ENCODE measurements at places on chromosomes 3 and 15.

DNA sequence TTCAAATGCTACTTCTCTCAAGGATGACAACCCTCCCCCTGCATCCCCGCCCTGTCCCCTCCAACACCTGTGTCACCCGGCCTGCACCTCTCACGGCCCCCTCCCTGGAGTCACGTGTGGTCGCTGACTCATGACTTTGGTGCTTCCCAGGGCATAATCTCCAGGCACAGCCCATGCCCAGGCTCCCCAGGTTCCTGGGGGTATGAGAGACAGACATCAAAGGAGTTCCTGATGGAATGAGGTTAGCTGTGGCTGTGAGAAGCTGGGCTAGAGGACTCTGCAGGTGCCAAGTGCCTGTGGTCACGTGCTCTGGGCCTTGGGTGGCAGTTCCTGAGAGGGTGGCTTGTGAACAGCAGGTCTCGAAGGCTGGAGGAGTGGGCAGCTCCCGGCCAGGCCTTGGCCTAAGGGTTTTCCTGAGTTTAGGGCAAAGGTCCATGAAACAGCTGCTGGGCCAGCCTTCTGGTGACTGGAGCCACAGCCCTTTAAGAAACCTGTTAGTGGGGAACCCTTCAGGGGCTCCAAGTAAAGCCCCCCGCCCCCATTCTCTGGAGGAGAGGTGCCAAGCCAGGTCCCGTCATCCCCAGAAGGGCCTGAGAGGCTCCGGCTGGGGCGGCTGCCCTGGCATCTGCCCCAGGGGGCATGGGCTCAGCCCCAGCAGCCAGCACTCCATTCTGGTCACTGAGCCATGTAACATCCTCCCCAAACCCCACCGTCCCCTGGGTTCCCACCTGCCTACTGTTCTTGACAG, 230.0 kb downstream of the XXYLT1 start:
- no peak for DNase-seq

- no peak for DNase-seq
Observed at GRCh38 chr15:60941448-60941847, 287.7 kb downstream of the RORA start.

- DNase-seq: no peak
Observed at GRCh38 chr3:36461597-36461996, 81.3 kb downstream of the STAC start.

GRCh38 chr3:179933914-179934313, 102.8 kb downstream of the PEX5L start:
- DNase-seq: no peak

DNA sequence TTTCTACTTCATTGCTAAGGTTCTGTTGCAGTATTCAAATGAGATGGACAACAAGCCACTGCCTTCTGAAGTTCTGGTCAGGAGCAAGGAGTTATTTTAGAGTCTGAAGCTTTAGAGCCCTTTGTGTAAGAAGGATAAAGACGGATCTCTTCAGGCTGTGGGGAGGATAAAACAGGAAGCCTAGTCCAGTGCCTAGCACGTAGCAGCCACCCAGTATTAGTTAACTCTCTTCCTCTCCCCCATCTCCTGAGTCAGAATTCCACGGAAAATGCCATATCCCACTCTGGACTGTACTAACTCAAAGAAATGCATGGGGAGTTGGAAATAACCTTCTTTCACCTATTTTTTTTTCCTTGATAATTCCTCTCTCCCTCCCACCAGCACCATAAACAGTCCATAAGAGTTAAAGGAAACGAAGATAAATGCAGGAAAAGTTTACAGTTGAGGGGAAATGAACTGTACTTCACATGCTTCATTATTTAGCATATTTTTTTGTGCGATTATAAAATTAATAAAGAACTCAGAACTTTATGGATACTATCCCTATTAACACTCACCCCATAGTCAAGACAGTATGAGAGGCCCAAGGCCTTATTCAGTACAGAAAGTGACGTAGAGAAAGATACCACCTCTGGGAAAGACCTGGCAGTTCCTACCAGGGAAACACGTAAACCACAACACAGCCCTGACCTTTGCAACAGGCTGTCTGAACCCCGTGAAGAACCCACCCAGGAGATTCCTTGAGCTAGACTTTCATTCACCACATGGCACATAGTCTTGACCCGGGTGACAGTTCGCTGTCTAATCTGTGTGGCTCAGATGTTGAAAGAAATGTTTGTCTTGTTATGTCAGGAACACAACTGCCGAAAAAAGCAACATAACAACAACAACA, 9.2 kb downstream of the IGF2BP2 start:
- no peak for DNase-seq

GRCh38 chr15:82951472-82952157, 905 bp downstream of the HOMER2 start:
- DNase-seq: no peak

- DNase-seq: no peak
Observed at GRCh38 chr15:49953421-49953820, 165.6 kb downstream of the ATP8B4 start.

GRCh38 chr3:181753391-181753790, 41.7 kb downstream of the SOX2 start:
- DNase-seq: no peak

- DNase-seq: no peak
Observed at GRCh38 chr3:46960081-46960701, 16.4 kb downstream of the CCDC12 start.

DNA sequence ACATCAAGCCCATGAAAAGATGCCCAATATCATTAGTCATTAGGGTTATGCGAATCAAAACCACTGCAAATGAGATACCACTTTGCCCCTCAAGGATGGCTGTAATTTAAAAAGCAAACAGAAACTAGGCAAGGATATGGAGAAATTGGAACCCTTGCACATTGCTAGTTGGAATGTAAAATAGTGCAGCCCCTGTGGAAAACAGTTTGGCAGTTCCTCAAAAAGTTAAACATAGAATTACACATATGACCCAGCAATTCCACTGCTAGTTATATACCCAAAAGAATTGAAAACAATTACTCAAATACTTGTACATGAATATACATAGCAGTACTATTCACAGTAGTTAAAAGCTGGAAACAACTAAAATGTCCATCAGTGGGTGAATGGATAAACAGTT, 186.8 kb upstream of the CGNL1 start:
- DNase-seq: no peak

All from Panc1 (cell line).